ENCODE measurements at places on chromosomes 3 and 15.
A peak's percentile ranks its signal among the peaks of the same experiment; 100 is the strongest.

- DNase-seq: no peak
Measured at GRCh38 chr3:141052201-141053069, 1.3 kb downstream of the SPSB4 start.

- DNase-seq: no peak
Measured at GRCh38 chr3:119437691-119438258, 25.6 kb downstream of the TMEM39A start.

DNA sequence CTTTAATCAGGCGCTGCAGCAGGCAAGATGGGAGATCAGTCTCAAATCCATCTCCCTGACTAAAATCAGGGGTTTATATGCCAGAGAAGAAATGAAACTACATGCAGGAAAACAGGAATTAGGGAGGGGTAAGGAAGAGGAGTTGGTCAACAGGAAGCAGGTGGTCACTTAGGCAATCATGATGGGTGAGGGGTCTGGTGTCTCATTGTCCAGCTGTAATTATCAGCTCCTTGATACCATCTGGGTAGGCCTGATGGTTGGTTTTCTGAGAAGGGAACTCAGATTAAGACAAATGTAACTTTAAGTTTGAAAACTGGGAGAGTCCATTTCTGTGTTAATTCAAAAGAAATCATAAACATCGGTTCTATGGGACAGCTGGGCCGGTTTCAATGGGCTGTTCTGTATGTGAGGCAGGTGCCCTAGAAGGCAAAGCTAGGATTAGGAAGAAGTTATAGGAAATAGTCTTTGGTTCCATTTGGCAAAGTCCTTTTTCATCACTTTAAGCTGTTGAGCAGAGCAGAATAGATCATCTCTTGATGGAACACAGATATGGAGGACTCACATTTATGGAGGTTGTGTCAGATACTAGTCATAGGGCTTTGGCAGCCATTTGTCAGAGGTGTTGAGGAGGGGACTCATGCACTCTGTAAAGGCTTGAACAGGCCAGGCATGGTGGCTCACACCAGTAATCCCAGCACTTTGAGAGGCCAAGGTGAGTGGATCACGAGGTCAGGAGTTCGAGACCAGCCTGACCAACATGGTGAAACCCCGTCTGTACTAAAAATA, 149.4 kb downstream of the VGLL4 start:
- DNase-seq: no peak

DNA sequence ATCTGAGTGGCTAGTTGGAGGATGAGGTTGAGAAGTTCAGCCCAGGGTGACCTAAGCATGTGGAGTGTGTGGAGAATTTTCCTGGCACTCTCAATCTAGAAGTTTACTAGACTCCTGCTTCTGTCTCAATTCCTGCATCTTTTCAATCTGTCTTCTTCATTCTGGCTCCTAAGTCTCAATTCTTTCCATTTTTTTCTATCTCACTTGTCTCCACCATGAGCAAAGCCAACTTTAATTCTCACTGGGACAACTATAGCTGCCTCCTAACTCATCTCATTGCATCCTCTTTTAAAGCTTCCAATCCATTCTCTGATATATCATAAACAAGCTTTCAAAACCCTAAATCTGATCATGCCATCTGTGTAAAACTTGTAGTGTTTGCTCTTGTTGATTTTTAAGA, 569.3 kb downstream of the NAALADL2 start:
- DNase-seq: no peak

DNA sequence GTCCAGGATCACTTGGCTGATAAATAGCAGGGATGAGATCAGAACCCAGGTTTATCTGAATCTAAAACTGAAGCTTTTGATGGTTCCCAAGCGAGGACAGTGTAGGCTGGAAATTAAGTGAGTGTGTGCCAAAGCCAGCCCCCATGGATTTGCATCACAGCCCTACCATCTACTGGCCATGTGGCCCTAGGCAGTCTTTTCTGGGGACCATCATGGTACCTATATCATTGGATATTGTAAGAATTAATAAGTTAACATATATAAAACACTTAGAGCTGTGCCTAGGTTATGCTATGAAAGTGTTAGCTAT, 32.8 kb upstream of the SSR3 start:
- DNase-seq: no peak

GRCh38 chr15:58583171-58583908, 151.5 kb downstream of the LIPC start:
- no peak for DNase-seq

GRCh38 chr15:45884755-45885445, 250.1 kb downstream of the SQOR start:
- DNase-seq: no peak

DNA sequence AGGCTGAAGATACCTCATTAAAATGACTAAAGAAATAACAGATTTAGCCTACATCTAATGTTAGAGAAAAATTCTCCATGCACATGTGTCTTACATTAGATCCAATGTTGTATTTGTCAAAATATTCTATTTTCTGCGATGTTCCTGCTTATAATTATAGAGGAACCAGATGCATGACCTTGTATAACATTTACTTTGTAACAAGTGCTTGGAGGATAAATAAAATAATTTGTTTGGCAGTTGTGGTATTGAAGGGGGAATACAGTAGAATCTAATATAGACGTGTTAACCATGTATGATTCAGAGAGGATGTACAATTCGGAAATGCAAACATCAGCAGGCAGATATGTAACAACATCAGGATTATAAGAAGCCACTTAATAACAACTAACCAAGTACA, 922.2 kb downstream of the TUSC7 start:
- no peak for DNase-seq

- peak; percentile 15 for DNase-seq
Measured at GRCh38 chr15:65583701-65584100, 27.2 kb downstream of the INTS14 start.

- no peak for DNase-seq
Measured at GRCh38 chr3:168157903-168158302, 62.2 kb upstream of the GOLIM4 start.

DNA sequence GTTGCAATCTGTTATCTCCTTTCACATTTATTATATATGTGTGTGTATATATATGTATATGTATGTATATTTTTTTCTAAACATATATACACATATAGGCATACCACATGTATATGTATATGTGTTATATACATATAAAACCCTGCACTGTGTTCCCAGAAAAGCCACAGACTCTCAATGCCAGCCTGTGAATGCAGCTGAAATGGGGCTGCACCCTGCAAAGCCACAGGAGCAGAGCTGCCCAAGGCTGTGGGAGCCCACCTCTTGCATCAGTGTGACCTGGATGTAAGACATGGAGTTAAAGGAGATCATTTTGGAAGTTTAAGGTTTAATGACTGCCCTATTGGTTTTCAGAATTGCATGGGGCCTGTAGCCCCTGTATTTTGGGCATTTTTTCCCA, 762.3 kb upstream of the ARPP21 start:
- no peak for DNase-seq

GRCh38 chr3:83934192-83935021, 1024.4 kb upstream of the CADM2 start:
- DNase-seq: no peak

DNA sequence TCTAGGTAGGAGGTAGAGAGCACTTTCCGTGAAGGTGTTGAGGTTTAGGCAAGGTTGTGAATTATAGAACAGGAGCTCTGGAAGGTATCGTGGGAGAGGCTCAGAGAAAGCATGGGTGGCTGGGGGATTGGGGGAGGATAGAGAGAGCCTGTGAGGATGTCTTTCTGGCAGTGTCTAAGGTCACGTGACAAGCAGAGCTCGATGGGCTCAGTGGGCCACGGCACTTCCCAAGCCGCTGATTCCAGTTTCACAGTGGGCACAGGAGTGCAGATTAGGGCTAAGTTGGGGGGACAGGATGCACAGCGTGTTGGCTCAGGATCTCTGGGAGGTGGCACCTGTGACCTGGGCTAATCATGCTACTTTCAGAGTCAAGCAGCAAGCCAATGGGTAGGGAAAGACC, 52.0 kb downstream of the CEMIP start:
- DNase-seq: no peak

DNA sequence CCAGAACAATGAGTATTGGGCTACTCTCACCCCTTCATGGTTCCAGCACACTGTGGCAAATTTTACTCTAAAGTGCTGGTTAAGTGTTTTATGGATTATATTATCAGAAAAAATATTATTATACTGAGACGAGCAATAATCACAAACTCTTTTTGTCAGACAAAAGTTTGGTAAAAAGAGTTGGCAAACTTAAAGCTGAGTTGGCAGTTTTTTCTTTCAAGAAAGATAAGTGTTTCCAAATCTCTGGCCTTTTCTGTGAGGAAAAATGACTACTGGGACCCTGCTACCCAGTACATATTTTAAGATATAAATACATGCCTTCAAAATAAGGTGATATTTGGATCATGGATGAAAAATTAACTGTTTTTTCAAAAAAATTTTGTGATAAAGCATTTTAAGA, 471.5 kb upstream of the IL12A start:
- no peak for DNase-seq

- DNase-seq: no peak
Measured at GRCh38 chr3:132623646-132624045, 26.6 kb downstream of the ACKR4 start.

DNA sequence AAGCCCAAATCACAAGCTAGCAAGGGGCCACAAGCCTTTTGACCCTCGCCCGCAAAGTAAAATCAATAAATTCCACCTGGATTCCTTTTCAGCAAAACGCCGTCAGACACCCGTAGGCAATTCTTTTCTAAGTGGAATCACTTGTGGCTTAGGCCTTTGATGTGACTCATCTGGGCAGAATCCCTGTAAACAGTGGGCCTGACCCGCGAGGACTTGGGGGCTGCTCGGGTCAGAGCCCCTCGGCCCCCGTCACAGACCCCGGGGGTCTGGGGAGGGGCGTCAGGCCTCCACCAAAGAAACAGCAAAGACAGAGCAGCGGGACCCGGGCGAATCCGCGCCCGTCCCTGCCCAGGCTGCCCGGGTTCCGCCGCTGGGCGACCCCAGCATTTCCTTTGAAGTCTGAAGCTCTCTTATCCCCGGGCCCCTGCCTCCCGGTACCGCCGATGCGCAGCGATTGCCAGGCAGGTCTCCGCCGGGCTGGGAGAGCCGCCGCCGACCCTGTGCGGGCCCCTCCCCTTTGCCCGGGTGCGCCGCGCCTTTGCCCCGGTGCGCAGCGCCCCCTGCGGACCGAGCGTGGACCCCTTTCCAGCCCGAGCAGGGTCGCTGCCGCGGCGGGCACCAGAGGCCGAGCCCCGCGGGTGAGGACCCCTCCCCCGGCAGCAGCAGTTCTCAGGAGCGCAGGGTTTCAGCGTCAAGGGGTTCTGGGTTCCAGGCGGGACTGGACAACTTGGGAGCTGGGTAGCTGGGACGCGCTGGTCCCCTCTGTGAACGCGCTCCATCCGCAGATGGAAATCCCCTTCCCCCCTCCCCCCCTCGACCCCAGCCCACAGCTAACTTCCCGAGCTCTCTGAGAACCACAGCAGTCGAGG, 178.3 kb downstream of the UACA start:
- no peak for DNase-seq

DNA sequence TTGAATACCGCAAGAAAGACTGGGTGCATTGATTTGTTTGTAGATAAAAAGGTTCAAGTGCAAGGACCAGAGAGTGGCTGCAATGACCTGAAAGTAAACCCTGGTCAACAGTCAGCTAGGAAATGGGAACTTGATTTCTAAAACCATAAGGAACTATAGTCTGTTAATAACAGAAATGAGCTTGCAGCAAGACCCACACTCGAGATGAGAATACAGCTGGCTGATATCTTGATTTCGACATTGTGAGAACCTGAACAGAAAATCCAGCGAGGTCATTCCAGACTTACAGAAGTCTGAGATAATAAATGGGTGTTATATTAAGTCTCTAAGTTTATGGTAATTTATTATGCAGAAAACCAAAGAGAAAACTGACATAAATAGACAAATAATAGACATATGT, 177.3 kb downstream of the NFKBIZ start:
- DNase-seq: no peak

DNA sequence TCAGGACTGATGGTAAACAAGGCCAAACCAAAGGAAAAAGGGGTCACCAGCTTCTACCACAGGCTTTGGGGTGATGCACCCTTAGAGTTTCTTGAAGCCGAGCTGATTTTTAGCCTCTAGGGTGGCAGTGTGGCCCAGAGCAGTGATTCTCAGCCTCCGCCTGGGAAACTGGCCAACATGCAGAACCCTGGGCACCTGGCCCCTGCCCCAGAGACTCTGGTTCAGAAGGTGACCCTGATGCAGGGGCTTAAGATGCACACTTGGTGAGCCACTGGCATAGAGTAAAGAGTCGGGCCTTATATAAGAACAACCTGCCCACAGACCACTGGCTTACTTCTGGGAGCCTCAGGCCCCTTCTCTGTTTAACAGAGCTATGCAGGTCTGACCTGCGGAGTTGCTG, 44.5 kb downstream of the SYNM start:
- DNase-seq: no peak

DNA sequence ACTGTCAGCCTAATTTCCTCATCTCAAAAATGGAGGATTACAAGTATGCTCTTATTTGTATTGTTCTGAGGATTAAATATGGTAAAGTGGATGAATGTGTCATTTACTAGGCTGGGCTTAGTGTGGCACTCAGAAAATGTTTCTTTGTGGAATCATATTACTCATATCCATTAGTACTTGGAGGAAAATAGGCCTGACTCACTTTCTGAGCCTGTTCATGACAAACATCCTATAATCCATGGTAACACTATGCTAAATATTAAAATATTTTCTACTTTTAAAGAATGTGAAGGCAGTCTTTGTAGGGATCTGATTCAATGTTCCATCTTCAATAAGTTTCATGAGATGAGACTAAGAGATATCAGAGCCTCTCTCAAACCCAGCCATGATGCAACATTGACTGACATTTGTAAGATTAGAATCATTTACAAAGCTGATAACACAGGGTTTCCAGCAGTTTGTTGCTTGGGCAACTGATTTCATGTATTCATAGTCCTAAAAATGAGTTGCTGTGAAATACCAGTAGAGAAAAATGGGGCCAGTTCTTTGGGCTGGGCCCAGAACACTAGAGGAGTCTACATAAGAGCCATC, 1048.5 kb downstream of the NTRK3 start:
- no peak for DNase-seq

GRCh38 chr3:115836944-115837343, 213.6 kb downstream of the GAP43 start:
- DNase-seq: no peak

DNA sequence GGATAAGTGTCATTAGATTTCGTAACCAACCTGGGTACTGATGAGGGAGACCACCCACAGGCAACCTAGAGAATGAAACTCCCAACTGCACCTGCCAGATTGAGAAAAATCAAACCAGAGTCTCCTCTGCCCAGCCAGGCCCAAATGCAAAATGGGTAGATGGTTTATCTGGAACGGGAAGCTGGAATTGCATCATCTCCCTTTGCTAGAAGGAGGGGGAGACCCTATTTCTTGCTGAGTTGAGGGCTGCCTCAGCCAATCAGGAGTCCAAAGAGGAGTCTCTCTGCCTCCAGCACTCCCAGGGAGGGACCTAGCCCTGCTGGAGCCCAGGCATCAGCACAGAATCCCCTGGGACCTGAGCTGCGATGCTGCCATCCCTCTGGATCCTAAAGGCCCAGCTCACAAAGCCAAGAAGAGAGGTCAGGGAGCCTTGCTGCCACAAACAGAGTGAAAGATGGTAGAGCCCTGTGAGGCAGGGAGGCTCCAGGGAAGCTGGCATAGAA, 8.1 kb downstream of the RMDN3 start:
- no peak for DNase-seq

GRCh38 chr3:178420033-178420432, 116.2 kb upstream of the KCNMB2 start:
- no peak for DNase-seq

All from GM18507 (cell line).